ENCODE measurements at places on chromosomes 7 and 10.

GRCh38 chr7:43895847-43896415 lies 10.5 kb downstream of the URGCP start:
- no peak for DNase-seq

- no peak for DNase-seq
Measured at GRCh38 chr10:70478191-70479164, at the start of gene PALD1. Gene PALD1, plus strand, starts transcription at chr10:70478767. Its CDS starts 47,185 bp downstream, at chr10:70525952.

GRCh38 chr10:12873172-12873571 lies 128.3 kb downstream of the CCDC3 start:
- no peak for DNase-seq

DNA sequence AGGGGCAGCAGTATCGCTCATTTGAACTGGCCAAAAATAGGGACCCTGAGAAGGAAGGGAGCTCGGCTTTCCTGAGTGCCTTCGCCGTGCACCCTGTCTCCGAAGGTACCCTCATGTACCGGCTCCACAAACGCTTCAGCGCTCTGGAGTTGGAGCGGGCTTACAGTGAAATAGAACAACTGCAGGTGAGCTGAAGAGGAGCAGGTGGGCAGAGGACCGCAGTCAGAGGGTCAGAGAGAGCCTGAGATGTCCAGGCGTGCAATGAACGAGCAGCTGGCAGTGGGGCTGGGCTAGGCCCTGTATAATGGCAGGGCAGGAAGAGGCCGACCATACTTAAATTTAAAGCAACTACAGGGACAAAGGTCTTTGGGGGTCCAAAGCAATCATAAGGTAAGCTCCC lies 4.1 kb downstream of the CHPF2 start:
- no peak for DNase-seq

DNA sequence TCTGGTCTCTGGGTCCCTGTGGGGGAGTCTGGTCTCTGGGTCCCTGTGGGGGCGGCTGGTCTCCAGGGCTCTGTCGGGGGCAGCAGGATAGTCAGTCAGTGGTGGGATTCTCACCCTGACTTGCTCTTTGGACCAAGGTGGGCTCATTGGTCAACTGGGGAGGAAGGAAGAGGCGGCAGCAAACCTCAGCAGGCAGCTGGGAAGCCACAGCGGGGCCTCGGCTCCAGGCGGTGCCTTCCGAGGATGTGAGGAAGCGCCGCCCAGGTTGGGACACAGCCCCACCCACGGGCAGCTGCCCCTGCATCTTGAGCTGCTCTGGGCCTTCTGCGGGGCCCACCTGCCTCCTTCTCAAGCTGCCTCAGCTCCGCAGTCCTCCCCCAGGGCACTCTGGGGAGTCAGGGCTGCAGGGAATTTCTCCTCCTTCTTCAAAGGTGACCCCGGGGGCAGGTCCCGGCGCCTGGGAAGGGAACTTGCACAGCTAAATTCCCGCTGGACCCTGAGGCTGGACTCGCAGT lies 20.4 kb upstream of the KNDC1 start:
- no peak for DNase-seq

DNA sequence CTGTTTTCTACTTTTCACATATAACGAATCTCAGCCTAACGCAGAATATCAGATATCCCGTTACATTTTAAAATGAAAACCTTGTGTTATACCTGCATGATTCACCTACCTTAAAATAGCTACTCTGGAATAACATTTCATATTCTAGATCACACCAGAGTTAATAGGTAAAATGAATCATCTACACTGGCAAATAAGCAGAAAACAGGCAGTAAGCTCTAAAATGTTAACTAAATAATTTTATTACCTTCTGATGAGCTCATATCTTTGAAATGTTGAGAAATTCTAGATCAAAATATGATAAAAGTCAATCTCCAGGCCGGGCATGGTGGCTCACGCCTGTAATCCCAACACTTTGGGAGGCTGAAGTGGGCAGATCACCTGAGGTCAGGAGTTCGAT lies 71.3 kb downstream of the CPEB3 start:
- DNase-seq = no peak

DNA sequence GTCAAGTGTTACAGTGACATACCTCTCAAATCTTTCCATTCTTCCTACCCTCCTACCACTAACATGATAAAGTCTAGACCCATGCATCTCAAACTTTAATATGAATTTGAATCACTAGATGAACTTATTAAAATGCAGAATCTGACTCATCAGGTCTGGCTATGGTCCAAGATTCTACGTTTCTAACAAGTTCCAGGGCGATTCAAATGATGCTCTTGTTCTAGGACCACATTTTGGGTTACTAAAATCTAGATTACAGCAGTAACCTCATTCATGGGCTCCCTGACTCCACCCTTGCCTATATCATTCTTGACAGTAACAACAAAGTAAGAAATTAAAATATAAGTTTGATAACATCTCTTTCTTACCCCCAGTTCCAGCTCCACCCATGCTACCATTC lies 124.8 kb upstream of the LSM8 start:
- DNase-seq = no peak

DNA sequence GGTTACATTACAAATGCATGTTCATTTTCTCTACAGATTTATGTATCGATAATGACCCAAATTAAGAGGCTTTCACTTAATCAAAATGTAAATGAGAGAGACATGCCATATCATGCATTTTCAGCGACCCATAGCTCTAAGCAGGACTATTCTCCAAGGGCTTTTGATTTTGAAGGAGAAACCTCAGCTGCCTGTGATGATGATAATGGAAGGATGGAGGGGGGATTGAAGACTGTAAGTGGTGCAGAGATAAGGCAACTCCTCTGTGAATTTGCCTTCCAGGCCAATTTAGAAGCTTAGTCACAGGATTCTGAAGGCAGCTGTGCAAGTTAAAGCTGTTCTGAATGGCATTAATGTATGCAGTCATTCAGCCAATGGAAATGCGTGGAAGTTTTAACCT lies 8.3 kb downstream of the VSTM2A start:
- DNase-seq = no peak

DNA sequence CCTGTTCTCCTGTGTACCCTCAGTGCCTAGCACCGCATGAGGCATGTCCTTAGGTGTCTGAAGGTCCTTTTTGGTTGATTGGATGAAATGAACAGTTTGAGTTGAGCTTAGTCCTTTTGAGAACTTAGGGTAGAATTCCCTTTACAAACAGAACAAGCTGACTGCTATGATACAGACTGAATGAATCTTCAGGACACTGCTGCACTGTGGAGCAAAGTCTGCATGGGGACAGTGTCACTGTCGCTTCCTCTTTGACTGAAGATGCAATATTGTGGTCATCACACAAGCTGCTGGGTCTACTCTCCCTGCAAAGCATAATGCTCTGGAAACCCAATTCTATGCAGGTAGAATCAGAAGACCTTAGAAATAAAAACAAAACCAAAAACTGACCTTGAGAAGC lies 8.6 kb upstream of the PLAU start:
- no peak for DNase-seq

DNA sequence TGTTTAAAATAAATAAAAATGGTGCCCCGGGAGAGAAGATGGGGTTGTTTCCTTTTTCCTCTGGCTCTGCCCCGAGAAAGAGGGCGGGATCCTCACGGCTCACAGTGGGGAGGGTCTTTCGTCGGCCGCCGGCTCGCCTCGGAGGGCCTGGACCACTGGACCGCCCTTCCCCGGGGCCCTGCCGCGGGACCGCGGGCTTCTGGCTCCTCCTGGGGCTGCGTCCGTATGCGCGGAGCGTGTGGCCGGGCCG lies 3.5 kb upstream of the IGF2BP3 start:
- peak; percentile 28 for DNase-seq

DNA sequence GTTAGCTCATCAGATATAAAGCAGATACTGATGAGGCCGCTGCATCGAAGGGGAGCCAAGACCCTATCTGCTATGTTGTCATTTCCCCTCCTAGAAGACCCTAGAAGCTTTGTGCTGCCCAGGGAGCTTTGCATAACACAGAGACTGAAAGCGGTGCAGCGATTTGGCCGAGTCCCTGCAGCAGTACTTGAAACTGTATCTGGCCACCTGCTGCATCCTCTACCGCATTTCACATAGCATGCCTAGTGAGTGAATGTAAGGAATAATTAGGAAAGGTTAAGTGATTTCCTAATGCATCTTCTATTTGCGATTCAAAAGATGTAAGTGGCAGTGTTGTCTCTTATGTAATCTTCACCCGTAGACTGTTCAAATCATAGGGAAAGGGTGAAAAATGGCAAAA lies 106.7 kb downstream of the LRMDA start:
- no peak for DNase-seq

DNA sequence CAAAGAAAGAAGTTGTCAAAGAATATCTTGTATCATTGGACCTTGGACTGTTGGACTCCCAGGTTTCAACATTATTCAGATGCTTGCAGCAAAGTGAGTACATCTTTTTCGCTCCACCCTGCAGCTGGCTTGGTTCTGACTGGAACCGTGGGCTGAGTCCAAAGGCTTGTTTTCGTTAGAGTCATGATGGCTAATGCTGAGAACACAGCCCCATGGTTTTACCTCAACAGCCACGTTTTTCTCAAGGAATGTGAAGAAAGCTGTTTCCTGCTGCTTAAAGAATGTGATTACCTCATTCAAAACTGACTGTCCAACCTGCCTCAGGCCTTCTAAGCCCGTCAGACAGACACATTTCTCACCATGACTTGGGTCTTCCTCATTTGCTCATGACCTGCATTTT lies 69.5 kb downstream of the STEAP1B start:
- peak; percentile 48 for DNase-seq

DNA sequence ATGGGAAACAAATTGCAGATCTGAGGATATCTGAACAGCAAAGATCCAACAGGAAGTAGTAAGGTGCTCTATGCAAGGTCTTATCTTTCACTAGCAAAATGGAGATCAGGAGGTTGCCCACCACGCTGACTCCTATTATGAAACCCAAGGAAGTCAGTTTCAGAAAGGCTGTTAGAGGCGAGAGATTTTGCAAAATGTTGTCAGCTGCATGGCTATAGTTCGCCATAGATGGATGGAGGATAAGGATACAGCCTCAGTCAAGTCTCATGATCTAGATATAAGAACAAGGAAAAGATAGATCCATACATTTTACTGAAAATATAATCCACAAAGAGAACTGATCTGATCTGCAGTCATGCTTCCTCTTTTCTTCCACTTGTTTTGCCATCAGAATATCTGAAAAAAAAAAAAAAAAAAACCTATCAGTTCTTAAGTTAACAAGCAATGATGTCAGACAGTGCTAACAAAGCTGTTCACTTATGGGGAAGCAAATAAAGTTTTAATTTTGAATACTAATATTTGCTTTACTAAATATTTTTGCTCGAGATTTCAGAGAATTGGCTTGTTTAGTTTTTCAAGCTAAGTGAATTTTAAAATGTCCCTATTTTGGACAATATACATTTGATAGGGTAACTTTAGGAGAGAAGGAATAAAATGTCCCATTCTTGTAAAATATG lies 2.0 kb downstream of the GPR85 start:
- DNase-seq = no peak

GRCh38 chr7:21172800-21173199 lies 255.1 kb upstream of the SP4 start:
- DNase-seq = no peak

- DNase-seq = no peak
Measured at GRCh38 chr7:421136-421991, 98.3 kb downstream of the PDGFA start.

- DNase-seq = no peak
Measured at GRCh38 chr7:126856691-126857291, 395.9 kb downstream of the GRM8 start.

DNA sequence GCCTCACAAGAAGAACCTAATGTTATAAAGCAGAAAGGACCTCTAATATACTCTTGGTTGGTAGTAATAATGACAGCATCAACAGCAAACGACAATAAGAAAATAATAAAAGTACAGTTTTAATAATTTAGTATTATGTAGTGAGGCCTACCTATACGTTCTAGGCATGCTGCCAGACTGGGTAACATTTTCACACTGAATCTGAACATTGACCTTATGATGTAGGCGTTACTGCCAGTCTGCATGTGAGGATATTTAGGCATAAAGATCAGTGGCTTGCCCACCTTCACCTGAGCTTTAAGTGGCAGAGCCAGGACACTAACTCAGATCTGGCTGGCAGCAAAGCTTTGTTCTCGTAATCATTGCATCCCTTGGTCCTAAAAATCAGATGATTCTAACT lies 2.5 kb downstream of the FGL2 start:
- DNase-seq = no peak

DNA sequence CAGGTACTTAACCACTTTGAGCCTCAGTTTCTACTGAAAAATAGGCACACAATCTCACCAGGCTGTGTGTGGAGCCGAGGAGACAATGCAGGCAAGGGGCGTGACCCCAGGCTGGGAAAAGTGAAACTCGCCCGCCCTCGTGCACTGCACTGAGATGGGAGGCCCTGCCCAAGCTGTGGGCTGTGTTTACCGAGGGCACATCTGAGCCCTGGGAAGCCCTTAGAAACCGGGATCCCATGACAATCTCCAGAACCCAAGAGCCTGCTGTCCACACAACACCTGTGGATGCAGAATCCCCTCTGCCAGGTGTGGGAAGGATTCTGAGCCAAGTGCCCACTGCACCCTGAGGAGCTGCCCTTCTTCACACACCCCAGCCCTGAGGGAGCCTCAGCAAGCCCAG lies 198.3 kb downstream of the GRID1 start:
- no peak for DNase-seq

DNA sequence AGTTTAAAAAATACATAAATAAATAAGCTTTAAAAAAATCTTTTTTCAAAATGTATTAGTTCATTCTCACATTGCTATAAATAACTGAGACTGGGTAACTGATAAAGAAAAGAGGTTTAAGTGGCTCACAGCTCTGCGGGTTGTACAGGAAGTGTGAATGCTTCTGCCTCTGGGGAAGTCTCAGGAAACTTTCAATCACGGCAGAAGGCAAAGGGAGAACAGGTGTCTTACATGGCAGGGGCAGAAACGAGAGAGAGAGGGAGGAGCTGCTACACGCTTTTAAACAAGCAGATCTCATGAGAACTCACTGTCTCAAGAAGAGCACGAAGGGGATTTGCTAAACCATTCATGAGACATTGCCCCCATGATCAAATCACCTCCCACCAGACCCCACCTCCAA lies 114.6 kb downstream of the DNAJC1 start:
- no peak for DNase-seq

- no peak for DNase-seq
Measured at GRCh38 chr10:16001581-16001980, 141.3 kb upstream of the MINDY3 start.

DNA sequence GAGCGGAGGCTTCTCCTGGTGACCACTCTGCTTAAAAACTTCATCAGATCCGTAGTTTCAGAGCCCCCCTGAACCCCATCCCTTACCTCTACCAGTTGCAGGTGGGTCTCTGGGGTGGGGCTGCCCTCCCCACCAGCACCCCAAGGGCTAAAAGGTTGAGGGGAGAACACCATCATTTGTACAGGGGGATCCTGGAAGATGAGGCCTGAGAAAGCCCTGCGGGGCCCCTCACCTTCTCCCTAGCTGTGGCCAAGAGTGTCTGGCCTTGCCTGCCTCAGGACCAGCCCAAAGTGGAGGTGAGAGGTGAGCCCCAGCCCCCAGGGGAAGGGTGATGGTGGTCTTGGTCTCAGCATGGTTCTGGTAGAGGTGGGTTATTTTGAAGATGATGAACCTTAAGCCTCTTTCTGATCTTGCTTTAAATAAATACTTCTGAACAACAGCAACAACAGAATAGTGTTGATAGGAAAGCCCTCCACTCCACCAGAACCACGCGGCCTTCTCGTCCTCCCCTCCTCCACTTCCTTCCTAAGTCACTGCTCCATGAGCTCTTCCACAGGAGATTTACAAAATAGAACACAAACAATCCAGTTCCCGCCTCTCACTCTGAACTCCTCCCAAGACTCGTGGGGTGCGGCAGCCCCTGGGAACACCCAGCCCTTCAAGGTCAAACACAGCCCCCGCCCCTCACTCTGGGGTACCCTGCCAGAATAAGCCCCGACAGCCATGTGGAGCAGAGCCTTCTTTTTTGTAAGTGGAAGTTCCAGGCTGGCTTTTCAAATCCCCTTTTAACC lies 169.1 kb downstream of the EGFR start:
- DNase-seq = no peak

- DNase-seq = peak; percentile 52
Measured at GRCh38 chr7:116588641-116589594, 64.1 kb downstream of the CAV1 start.
